Mesenteric fat pad (tissue), 1 donor: ENCODE measurements at places on chromosomes 5 and 9. TPM values are rescaled to one million over a fixed set of nuclear protein-coding genes. Genes with fewer than 3 reads are reported as not detected.

DNA sequence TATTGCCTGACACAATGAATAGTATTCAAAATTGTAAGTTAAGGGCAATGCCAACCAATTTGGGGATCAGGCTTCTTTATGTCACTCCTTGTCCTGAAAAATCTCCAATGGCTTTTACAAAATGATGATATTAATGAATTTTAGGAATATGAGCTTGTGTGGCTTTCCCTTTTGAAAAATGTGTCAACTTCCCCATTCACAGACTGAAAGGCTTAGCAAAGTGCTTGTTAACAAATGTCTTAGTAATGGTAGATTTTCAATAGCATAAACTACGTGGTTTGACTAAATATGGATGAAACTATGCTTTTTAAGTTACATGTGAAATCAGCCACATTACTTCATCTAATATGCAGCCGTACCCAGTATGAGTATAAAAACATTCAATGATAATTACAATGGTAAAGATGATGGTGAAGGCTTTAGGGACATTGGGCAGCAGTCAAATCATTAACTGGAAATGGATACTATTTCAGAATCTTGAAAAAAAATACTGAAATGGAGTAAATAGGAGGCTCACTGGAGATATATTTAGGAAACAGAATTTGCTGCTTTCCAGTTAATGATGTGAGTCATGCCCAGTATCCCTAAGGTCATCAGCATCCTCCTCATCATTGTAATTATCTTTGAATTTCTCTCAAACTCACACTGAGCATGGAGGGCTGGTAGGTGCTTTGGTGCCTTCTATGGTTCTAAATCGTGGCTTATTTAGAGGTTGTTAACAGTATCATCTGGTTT is 113.3 kb upstream of the ZNF608 start:
- no peak for DNase-seq

- no peak for DNase-seq
Observed at GRCh38 chr9:12874395-12874794, 99.6 kb downstream of the LURAP1L start.

- no peak for DNase-seq
Observed at GRCh38 chr5:93886917-93887361, 145.5 kb upstream of the POU5F2 start.

- no peak for DNase-seq
Observed at GRCh38 chr5:120533581-120533980, 69.5 kb downstream of the PRR16 start.

DNA sequence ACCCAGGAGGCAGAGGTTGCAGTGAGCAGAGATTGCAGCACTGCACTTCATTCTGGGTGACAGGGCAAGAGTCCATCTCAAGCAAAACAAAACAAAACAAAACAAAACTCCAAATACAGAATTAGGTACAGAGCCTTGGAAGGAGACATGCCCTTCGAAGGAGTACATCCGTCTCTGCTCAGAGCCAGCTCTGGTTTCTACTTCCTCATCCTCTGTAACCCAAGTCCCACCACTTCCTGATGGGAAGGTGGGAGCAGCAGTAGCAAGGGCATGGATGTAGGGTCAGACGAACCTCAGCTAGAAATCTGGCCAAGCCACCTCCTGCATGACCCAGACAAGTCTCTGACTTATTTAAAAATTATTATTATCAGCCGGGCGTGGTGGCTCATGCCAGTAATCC is 16.5 kb upstream of the STXBP1 start:
- DNase-seq: no peak

DNA sequence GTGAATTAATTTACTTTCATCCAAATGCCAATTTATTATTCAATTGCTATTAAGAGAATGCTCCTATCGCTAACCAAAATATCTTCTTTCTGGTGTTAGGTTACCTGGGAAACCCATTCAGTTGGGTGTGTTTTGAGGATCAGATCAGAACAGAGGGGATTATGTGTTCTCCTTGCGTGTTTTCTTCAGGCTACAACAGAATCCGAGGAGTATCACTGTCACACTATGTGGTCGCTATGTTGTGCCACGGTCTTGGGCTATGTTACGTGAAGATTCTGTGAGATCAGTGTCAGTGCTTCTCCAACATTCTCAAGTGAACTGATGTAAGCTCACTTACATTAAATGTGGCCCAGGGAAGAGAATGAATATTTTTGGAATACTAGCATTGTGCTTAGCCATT is 39.0 kb downstream of the ADCY2 start:
- no peak for DNase-seq

SLC34A3 gene
- not detected for total RNA-seq

- no peak for DNase-seq
Observed at GRCh38 chr9:99511723-99512122, 289.6 kb downstream of the SEC61B start.

- no peak for DNase-seq
Observed at GRCh38 chr5:131769336-131769735, 27.5 kb downstream of the FNIP1 start.

GRCh38 chr5:83957188-83957587 is 236.5 kb upstream of the HAPLN1 start:
- DNase-seq: no peak

DNA sequence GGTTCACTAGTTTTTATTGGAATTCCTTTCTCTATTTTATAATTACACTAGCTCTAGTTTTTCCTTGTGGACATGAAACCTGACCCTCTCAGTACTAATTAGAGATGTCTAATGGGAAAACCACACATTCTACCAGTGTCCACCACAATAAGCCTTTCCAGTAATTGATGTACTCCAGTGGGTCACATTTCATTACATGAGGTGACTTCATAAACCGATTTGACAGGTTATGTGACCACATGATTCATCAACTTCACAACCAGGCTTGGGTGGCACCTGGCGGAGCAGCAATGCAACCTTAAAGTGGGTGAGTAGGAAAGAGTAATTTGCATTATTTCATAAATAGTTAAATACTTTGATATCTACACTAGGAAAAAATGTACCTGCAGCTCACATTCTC is 284.2 kb upstream of the ADAMTS16 start:
- no peak for DNase-seq

DNA sequence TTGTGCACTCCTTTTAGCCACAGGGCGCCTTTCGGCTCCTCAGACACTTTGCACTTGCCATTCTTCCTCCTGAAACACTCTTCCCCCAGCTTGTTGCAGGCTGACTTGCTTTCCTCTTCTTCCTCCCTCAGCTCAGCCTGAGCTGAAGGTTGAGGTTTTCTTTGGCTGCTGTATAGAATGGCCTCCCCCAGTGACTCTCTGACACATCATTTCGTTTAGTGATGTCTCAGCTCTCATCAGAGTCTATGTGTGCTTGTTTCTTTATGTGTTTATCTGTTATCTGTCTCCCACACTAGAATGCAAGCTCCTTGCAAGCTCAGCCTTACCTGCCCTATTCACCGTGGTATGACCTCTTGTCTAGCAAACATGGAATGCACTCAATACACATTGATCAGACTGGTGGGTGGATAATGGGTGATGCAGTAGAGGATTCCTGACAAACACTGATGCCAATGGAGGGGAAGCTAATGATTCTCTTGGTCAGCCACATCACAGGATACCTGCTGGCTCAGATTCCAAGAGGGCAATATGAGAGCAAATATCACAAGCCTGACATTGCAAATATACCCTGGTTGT is 112.9 kb upstream of the STC2 start:
- DNase-seq: no peak

DNA sequence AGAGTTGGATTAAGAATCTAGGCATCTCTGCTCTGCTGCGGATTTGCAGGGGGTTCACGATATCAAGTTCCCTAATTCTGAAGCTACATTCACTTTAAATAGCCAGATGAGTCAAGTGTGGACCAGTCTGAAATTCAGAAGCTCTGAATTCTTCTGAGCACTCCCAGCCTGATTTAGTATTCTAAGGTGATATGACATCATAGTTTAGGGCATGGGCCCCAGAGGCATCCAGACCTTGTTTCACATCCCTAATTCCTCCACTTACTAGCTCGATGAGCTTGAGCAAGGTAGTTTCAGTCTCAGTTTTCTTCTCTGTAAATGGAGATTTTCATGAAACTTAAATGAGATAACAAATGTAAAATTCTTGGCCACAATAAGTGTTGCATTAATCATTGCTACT is 65.2 kb downstream of the TMEM167A start:
- no peak for DNase-seq

DNA sequence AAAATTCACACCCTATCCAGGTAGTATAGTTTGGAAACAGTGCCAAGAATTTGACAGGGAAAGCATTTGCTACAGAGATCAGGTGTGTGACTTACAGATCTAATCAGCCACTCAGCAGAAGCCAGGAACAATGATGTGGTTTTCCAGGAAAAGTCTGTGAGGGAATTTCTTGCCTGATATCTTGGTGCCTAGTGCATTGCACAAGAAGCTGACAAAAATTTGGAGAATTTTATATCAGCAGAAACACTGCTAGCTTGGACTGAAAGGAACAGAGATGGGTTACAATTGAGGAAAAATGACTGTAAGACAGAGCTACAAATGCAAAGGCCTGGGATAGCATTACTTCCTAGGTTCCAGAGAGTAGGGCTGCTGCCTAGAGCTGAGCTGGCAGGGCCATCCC is 658.1 kb upstream of the CHD1 start:
- DNase-seq: no peak
